CD8-positive, alpha-beta memory T cell (primary cell): ENCODE measurements at places on chromosomes 4 and X.

- no peak for DNase-seq
Observed at GRCh38 chr4:69818060-69818639, 41.8 kb downstream of the SULT1E1 start.

DNA sequence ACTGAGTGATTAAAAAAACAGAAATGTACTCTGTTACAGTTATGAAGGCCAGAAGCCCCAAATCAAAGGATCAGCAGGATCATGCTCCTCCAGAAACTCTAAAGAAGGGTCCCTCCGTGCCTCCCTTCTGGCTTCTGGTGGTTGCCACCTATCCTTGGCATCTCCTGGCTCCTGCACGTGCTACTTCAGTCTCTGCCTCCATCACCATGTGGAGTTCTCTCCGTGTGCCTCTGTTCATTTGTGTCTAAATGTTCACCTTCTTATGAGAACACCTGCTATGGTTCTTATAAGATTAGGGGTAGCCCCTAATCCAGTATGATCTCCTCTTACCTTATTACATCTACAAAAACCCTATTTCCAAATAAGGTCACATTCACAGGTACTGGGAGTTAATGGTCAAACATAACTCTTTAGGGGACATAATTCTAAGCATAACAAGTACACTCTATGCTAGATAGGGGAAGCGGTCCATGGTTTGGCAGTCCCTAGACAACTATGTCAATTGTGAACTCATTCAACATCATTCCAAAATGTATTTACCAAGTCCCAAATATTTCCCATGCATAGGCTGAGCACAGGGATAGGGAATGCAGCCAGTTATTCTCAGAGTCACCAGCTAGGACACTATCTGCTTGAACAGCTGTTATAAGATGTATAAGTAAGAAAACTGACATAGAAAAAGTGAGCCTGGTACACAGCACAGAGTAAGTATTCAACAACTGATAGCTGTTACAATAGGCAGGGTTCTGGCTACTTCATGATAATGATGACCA lies 295.5 kb upstream of the BOD1L1 start:
- no peak for DNase-seq

GRCh38 chrX:42839632-42840031 lies 61.7 kb upstream of the PPP1R2C start:
- no peak for DNase-seq

DNA sequence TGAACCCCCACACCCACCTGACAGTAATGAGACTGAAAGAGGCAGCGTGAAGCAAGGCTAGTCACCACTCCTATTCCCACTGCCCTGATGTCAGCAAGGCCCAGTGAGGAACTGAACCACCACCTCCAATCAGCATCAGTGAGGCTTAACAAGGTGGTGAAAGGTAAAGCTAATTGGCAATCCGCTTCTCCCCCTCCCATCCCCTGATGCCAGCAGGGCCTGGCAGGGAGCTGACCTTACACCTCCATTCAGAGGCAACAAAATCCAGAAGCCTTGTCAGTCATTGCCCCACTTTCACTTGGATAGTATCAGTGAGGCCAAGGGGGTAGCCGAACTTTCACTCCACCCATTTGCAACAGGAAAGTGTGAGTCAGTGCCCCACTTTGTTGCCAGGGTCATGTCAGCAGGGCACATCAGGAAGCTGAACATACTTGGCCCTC lies 60.8 kb downstream of the AWAT2 start:
- peak; percentile 37 for DNase-seq

DNA sequence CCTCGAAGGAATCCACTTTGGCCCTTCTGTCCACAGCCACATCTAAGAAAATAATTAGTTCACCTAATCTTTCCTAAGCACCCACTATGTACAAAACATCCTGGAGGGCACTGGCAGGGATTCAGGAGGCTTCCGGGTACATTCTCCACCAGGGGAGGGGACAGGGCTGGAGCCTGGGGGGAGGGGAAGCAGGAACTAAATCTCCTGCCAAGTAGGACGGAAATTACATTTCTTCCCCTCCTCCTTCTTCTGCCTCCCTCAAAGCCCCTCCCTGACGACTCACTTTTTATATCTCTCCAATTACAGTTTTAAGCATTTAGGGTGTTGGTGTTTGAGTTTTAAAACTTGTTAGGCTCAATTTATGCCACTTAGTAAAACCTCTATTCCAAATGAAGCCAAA lies 203.1 kb downstream of the BCOR start:
- DNase-seq = no peak

GRCh38 chr4:140740906-140741670 lies 15.1 kb downstream of the TBC1D9 start:
- DNase-seq = no peak
